ENCODE measurements at places on chromosomes 4 and X. TPM values are rescaled to one million over a fixed set of nuclear protein-coding genes. Genes with fewer than 3 reads are reported as not detected.

The TCEAL3 gene
- 38.3 TPM for total RNA-seq

GRCh38 chr4:654871-655463, 19.1 kb downstream of the ATP5ME start:
- no peaks in the 10 kb centered on the region for H3K4me1 ChIP-seq
- H3K27ac ChIP-seq = no peak overlapping the region
- DNase-seq = no peak

DNA sequence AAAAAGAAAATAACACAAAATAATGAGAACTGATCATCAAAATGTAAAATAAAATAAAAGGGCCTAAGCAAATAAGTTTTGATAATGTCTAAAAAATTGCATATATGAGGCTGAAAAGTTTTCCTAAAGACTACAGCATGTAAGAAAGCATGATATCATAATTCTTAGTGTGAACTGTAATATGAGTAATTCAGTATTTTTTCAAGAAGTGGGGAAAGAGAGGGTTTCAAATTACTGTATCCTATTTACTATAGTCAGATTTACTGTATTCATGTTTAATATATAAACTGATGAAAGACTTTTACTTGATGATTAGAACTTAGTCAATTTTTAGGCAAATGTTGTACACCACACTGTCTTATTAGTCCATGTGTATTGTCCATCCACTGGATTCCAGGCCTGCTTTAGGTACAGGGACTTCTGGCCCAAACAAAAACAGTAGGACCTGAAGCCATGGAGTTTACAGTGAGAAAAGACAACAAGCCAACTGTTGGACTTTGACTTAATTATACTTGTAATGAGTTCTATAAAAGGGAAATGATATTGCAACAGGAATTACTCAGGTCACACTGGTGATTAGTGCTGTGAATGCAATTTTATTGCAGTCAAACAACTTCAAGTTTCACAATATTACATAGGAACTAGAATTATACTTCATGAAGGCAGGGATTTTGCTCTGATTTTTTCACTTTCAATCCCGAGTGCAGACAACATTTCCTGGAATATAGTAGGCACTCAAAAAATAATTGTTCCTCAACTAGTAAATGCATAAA, 517.7 kb upstream of the GALNT7 start:
- no peak overlapping the region for H3K27ac ChIP-seq
- no peaks in the 10 kb centered on the region for H3K27me3 ChIP-seq
- DNase-seq = no peak
- no peaks in the 10 kb centered on the region for H3K36me3 ChIP-seq

The DUSP9 gene
- 1.9 TPM for total RNA-seq

GRCh38 chrX:150715184-150715583, 22.0 kb downstream of the MTMR1 start:
- peaks cover 10% of the 10 kb centered on the region for H3K36me3 ChIP-seq
- H3K27ac ChIP-seq = no peak overlapping the region
- H3K4me3 ChIP-seq = no peak overlapping the region
- no peak for DNase-seq
- no peaks in the 10 kb centered on the region for H3K27me3 ChIP-seq

The UBE2A gene
- 37.4 TPM for total RNA-seq
